ENCODE measurements at places on chromosomes 1 and 21.

GRCh38 chr1:103387898-103388297 lies 137.6 kb upstream of the RNPC3 start:
- no peak for DNase-seq

- no peak for DNase-seq
Measured at GRCh38 chr1:150257624-150258585, at the start of gene CA14. Gene CA14 (plus strand): TSS chr1:150257774. CDS start chr1:150258129, 355 bp downstream.

DNA sequence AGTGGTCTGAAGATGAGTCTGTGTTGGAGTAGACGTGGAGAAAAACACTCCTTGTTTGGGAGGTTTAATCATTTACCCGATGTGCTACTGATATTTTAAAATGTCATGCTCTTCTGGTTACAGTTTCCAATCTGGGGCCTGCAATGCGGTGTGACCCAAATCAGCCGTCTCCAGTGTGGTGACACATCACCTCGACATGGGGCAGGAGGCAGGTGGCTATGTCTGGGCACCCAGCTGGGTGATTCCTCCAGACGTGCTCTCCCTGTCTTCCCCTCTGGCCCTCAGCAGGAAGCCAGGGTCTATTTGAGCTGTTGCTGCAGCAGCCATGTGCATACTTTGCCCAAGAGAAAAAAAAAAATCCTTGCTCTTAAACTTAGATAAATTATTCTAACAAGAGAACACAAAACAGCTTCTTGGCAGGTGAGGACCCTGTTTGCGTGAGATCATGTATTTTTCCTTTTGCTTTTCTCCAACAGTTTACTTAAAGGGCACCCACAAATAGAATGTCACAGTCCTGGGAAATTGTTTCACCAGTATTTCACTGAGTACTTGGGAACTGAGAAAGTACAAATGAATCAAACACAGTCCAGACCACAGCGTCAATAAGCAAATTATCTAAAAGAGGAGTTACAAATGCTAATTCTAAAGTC lies 38.9 kb upstream of the MAP10 start:
- no peak for DNase-seq

DNA sequence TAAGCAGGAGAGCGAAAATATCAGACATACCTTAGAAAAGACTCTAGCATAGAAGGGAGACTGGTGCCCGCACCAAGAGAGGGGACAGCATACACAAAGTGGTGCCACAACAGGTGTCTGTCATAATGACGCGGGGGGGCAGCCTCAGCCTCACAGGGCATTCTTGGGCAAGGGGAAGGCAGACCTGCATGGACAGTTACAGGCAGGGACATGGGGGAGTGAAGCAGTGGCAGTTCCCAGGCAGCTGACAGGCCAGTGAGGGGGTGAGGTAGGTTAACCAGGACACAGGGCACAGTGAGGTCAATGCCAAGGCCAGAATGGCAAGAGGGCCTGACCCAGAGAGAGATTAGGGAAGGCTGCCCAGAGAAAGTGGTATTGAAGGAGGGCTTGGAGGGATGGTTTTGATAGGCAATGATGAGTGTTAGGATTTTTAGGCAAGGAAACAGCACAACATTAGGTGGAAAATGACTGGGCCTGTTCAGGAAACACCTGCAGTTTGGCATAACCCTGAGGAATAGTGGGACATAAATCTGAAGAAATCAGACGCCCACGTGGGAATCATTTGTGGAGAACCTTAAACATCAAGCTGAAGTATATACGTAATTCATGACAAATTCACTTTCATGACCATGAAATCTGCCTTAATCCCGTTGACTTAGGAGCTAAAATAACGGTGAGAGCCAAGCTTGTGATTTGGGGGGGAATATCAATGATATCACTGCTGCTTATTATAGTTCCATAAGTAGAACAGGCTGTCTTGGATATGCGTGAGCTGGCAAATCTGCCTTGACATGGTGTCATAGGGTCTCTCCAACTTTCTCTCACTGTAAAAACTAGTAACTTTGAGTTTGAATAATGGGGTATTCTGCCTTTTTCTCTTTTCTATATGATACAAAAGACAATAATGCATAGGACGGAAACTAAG lies 8.9 kb downstream of the PTPN14 start:
- no peak for DNase-seq

DNA sequence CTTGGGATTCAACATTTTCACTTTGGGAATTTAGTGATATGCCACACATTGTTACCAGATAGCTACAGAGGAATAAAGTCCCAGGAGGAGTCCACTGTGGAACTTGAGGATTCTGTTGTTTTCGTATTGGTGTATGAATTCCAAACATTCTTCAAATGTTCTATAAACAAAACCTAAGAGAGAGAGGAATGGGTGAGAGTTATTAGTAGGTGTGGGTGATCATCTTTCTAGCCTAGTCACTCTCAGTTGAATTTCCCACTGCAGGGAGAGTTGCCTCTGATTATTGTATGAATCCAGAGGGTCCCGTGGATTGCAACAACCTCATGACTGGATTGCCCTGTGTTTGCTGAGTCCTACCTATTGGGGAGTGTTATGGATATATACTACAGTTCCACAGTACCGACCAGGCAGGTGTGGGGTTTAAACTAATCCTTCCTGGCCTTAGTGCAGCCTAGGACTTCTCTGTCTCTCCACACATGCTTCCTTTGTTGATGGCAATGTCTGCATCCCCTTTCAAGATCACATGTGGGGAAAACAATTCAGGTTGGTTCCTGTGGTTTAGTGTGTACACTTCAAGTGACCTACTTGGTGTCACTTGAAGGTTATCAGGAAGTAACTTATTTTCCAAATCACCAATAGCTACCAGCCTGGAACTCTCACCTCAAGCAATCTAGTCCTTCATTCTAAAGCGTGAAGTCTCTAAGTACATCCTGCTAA lies 91.8 kb downstream of the ADCY10 start:
- no peak for DNase-seq

DNA sequence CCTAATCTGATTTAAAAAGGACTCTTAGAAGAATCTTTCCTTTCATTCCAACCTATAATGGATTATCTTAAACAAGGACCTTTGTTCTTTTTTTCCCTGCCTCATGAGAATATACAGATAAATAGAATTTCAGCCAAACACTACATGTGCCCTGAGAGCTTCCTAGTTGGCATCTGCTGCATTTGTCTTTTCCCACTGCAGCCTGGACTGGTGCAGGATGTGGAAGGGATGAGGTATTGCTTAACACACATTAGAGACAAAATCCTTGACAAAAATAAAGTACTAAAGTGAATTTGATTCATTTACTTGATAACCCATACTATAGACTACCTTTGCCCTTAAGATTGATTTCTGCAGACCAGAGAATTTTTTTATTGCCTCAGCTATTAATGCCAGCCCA lies 59.5 kb downstream of the PALMD start:
- DNase-seq = no peak

DNA sequence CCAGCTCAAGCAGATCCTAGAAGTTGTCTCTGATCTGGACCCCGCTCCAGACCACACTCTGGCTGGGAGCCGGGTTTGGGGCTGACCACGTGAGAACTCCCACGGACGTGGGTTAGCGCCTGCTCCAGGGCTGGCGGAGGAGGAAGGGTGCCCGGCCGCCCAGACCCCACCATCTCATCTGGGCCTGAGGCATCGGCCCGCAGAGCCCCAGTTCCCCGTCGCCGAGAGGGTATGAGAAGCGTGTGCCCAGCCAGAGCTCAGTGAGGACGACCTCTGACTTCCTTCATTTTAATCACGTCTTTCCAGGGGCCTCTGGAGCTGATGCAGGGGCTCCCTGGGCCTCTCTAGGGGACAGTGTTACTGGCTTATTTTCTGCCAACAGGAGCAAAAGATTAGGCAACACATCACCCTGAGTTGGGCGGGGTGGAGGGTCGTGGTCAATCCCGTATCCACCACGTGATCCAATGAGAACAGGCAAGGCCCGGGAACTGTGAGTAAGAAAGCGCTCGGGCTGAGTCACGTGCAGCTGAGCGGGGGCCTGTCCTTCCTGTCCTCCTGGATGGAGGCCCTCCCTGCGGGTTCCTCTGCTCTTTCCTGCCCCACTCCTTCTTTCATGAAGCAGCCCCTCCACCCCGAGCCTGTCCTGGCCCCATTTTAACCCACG lies 81.1 kb downstream of the SIK1 start:
- DNase-seq = no peak

GRCh38 chr21:28608646-28609045 lies 384.0 kb downstream of the LTN1 start:
- no peak for DNase-seq

- DNase-seq = no peak
Measured at GRCh38 chr1:21668232-21668950, 766 bp downstream of the RAP1GAP start.

GRCh38 chr1:56532350-56532683 lies 47.0 kb downstream of the PLPP3 start:
- DNase-seq = no peak

DNA sequence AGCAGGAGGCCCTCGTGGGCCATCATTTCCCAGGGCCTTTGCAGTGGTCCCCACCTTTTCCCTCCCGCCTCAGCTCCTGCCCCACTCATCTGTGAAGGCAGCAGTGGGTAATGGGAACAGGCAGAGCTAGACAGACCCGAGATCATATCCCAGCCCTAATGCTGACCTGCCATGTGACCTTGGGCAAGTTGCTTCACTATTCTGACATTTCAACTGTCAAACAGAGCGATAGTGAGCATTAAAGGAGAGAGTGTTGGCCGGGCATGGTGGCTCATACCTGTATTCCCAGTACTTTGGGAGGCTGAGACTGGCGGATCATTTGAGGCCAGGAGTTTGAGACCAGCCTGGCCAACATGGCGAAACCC lies 51.7 kb downstream of the RPS6KA1 start:
- DNase-seq = no peak

GRCh38 chr21:33801424-33802405 lies 113.9 kb downstream of the ATP5PO start:
- no peak for DNase-seq

DNA sequence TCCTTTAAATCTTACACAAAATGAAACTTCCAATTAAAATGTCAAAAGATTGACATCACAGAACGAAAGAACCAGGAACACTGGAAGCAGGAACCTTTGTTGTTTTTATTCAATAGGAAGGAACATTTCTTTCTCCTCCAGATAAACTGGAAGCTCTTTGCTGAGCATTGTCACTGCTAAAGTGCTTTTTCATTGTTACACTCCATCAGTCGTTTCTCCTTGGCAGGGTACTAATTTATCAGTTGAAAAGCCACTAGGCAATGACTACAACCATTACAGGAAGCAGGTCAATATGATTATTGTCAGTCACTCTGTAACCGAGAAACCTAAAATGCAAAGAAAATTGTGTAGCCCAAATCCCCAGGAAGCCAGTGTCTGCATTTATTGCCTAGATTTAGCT lies 163.2 kb upstream of the MAP1LC3C start:
- DNase-seq = no peak

GRCh38 chr1:54973205-54973921 lies 7.1 kb upstream of the TMEM61 start:
- DNase-seq = no peak
